NCI-H187 treated with DMSO at 0.1 percent for 48 hours (cell line): ENCODE measurements at places on chromosomes 4 and X.

- no peak for DNase-seq
These were observed 83.6 kb downstream of the NBDY start for GRCh38 chrX:56812515-56813105.

DNA sequence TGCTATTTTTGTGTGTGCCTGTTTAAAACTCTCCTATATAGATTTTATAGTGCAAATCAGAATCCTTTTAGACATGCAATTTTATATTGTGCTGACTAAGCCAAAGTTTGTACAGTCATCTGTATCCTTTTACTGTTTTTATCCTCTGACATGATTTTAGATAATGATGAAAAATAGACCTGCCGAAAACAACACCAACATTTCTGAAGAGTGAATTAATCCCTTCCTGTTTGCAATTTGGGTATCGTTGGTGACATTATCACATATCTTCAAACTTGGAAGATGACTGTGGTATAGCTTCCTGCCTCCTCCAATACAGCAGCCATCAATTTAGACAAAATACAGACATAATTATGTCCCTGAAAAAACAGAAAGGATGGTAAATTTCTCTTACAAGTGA lies 28.9 kb upstream of the DSPP start:
- no peak for DNase-seq

DNA sequence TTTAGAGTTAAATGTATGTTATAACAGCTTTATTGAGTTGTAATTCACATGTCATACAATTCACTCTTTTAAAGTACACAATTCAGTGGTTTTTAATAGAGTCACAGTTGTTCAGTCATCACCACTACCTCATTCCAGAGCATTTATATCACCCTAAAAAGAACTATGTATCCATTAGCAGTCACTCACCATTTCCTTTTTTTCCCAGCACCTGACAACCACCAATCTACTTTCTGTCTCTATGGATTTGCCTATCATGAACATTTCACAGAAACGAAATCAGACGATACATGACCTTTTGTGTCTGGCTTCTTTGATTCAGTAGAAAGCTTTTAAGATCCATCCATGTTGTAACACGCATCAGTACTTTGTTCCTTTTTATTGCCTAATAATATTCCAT lies 52.9 kb upstream of the FRAS1 start:
- no peak for DNase-seq

- no peak for DNase-seq
These were observed 33.6 kb upstream of the MSN start for GRCh38 chrX:65633826-65634225.
